ENCODE measurements at places on chromosomes 16 and 17. TPM values are rescaled to one million over a fixed set of nuclear protein-coding genes. Genes with fewer than 3 reads are reported as not detected.

- no peaks in the 10 kb centered on the region for H3K27me3 ChIP-seq
- no peak for DNase-seq
- H3K4me1 ChIP-seq: no peaks in the 10 kb centered on the region
- H3K36me3 ChIP-seq: no peaks in the 10 kb centered on the region
- H3K27ac ChIP-seq: no peak overlapping the region
Observed at GRCh38 chr17:63925615-63926014, 6.5 kb downstream of the CD79B start.

Gene SLC13A2
- total RNA-seq: not detected

Gene C17orf78
- total RNA-seq: not detected

DNA sequence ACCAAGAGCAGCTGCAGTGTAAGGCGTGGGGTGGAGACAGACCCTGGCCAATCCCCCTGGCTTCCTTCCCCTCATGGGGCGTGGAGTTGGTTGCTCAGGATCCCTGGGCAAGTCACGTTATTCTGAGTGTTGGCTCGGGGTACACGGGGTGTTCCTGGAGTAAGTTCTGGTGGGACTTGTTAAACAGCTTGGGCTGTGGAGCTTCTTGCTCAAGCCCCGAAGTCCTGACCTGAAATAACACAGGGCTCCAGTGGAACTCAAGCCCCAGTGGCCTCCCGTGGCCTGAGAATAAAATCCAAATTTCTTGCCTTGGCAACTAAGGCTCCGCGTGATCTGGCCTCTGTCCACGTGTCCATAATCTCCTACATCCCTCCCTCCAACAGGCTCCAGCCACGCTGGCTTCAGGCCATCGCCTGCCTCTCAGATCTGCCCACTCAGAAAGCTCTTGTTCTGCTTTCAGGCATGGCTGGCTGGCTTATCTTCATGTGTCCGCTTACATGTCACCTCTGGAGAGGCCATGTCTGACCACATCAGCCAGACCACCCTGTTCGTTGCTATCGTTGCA, 49.3 kb upstream of the BCO1 start:
- no peak for DNase-seq
- no peaks in the 10 kb centered on the region for H3K36me3 ChIP-seq
- H3K4me1 ChIP-seq: no peaks in the 10 kb centered on the region
- no peaks in the 10 kb centered on the region for H3K27me3 ChIP-seq

Gene MAP2K6
- 39.0 TPM for total RNA-seq

GRCh38 chr16:75774197-75774596, 47.9 kb upstream of the CPHXL start:
- DNase-seq: no peak
- no peaks in the 10 kb centered on the region for H3K4me1 ChIP-seq
- no peak overlapping the region for H3K4me3 ChIP-seq

Gene ACSM3
- total RNA-seq: 1.2 TPM

DNA sequence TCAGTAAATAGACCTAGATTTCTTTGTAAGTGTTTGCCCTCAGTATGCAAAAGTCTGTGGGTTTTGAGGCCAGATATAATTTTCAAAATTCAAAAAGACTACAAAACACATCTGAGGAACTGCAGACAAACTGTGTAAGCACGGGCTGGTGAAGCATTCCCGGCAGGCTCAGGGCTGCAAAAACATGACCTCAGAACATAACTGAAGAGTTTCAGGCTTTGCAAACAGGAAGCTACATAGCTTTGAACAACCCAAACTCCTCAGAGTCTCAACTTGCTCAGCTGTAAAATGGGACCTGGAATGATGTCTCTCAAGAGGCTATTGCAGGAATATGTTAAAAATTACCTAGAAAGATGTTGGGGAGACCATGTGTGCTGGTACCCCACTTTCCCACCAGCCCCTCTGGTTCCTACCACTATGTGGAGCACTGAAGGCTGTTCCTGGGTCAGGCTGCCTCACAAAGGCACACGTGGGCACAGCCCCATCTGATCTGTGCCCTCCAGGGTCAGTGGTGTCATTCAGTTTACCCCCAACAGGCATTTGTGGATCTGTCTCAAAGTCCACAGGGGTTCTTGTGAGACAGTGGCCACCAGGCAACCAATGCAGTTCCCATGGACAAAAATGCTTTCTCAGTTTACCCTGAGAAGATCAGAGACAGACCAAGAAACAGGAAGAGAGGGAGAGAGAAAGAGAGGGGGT, 72.9 kb downstream of the CREBBP start:
- no peak overlapping the region for H3K4me3 ChIP-seq
- DNase-seq: no peak
- H3K27ac ChIP-seq: no peak overlapping the region
- H3K27me3 ChIP-seq: no peaks in the 10 kb centered on the region
- H3K4me1 ChIP-seq: peaks cover 1% of the 10 kb centered on the region

GRCh38 chr16:54927125-54928015, 3.3 kb upstream of the IRX5 start:
- DNase-seq: no peak
- peaks cover 8% of the 10 kb centered on the region for H3K4me1 ChIP-seq
- H3K27ac ChIP-seq: peak overlapping the region; percentile 77

Gene ERN2
- total RNA-seq: 2.2 TPM

Gene TUBB3
- total RNA-seq: 157 TPM

DNA sequence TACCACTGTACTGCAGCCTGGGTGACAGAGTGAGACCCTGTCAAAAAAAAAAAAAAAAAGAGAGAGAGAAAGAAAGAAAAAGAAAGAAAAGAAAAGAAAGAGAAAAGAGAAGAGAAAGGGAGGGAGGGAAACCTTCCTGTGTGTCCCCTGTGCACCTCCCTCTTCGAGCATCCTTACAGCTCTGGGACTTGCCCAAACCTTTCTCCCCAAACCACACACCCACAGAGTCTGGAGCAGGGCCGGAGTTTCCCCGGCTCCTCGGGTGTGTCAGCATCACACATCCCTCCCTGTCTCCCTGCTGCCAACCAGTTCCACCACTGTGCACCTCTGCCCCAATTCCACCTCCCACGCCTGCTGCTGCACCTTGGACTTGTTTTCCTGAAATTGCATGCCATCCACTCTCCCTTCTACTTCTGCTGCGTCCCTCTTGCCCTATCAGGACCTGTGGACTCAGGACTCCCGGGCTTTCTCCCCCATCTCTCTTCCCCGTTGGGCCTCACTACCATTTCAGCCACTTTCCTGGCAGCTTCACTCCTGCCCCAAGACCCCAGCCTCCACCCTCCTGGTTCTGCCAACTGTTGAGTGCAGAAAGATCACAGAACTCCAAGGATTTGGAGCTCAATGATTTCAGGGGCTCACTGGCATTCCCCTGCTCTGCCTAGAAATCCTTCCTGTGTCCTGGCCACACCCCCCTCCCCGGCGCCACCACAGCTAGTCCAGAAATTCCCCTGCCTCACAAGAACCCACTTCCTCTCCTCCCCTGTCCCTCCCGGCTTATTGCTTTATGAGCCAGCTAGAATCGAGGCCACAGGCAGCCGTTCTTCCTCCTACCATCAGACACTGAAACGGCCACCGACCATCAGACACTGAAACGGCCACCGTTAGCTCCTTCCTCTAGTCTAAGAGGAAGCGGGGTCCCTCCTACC, 3.7 kb upstream of the CDK3 start:
- DNase-seq: peak; percentile 70
- no peak overlapping the region for H3K4me3 ChIP-seq
- no peaks in the 10 kb centered on the region for H3K4me1 ChIP-seq
- peaks cover under 1% of the 10 kb centered on the region for H3K36me3 ChIP-seq
- H3K27ac ChIP-seq: peak overlapping the region; percentile 53
- no peaks in the 10 kb centered on the region for H3K27me3 ChIP-seq

Data from endodermal cell (in vitro differentiated cells).